ENCODE measurements at places on chromosomes 12 and 14. TPM values are rescaled to one million over a fixed set of nuclear protein-coding genes. Genes with fewer than 3 reads are reported as not detected.

- no peak for DNase-seq
Observed at GRCh38 chr12:99800605-99801004, 153.1 kb downstream of the GARIN6 start.

The VWF gene
- total RNA-seq: 173 TPM

- DNase-seq: no peak
Observed at GRCh38 chr14:87961246-87961645, 31.7 kb downstream of the GALC start.

DNA sequence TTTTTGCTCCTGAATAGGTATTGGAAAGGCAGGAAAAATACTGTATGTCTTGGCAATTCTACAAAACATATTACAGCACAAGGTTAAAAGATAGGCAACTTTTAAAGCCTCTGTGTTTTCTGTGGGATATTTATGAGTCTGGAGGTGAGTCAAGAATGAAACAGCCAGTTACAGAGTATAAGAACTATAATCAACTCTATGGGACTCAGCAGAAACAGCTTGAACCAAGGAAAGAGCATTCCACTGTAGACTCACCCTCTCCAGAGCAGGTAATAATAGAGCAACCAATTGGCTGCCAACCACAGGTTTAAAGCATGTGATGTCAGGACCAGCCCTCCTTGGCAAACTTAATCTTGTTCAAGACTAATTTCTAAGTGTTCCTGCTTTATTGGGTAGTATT, 100.5 kb upstream of the MDM1 start:
- no peak for DNase-seq

The ACTR10 gene
- 61.5 TPM for total RNA-seq

DNA sequence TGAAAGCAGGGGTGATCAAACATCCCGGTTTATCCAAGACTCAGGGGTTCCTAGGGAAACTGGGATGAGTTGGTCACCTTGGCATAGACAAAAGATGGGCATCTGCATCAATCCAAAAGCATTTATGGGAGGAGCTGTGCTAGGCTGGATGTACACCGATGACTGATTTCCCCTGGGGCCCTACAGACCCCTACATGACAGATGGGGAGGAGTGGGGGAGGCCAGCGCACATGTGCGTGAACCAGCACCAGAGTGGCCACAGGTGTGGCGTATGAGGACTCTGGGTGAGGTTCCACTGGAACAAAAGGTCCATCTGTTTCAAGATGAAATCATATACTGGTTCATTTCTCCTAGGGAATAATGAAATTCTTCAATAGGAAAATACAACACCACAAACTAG, 210.4 kb downstream of the ITPR2 start:
- DNase-seq: no peak

- no peak for DNase-seq
Observed at GRCh38 chr14:104694991-104695659, 5.7 kb downstream of the INF2 start.
